ENCODE measurements at places on chromosomes 3 and 15.

DNA sequence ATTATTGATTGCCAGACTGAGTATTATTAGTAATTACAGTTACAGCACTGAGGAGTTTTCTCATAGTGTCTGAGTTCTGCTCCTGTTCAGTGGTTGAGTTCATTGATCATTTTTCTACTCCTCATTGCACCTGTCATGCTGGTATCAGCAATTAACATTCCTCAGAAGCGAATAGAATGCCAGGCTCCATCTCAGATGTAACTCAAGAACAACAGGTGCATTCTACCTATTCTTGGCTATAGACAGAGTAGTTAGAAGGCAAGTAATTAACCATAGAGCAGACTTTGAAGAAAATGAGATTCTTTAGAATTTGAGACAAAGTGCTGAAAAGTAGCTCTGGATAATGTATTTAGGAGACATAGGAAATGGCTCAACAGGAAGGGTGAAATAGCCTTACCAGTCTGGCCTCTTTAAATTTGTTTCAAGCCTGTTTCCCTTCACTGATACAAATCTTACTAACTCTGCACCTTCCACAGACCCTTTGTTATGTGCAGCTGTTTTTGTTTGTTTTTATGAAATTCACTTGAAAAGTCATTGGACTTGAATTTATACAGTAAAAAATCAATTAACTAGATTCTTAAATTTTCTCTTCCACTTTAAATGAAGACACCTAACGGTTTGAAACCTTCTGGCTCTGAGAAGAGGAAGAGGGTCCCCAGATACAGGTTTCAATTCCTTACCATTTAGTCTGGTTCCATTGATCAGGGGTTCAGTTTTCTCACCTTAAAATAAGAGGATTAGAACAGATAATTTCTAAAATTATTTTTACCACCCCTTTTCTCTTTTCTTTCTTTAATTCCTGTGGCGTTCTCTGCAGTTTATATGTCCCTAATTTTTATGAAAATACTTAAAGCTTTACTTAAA, 109.6 kb downstream of the FNDC3B start:
- no peak for DNase-seq

DNA sequence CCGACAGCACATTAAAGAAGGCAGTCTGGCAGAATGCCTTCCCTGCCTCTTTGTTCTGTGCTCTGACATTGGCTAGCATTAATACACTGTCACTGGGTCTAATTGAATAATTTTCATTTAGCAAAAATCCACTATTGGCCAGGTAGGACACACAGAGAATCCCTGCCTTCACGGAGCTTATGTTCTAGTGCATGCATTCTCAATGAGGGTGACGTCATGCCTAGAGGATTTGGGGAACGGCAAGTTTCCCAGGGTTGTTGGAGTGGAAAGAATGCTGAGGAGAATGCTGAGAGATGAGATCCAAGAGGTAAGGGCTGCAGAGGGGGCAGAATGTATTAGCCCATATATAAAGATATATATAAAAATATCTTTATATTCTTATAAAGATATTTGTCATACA, 284.7 kb downstream of the ERC2 start:
- DNase-seq, result no peak

DNA sequence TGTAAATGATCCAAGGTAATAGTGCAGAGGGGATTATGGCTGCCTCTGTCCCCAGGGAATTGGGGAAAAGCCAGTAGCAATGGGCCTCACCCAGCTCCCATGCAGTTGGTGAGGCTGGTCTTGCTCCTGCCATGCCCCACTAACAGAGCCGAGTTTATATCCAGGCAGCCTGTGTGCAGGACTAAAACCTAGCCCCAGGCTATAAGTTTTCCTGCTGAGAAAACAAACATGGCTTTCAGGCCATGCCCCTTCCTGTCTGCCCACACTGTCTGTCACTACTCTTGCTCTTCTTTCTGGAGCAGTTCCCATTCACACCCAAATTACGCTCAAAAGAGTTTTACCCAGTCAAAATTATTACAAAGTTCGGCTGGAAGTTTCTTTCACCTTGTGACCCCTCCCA, 73.5 kb upstream of the SPATA16 start:
- no peak for DNase-seq

GRCh38 chr3:179184826-179185225, 36.7 kb downstream of the PIK3CA start:
- no peak for DNase-seq

GRCh38 chr15:48748535-48748934, 62.3 kb downstream of the CEP152 start:
- no peak for DNase-seq

DNA sequence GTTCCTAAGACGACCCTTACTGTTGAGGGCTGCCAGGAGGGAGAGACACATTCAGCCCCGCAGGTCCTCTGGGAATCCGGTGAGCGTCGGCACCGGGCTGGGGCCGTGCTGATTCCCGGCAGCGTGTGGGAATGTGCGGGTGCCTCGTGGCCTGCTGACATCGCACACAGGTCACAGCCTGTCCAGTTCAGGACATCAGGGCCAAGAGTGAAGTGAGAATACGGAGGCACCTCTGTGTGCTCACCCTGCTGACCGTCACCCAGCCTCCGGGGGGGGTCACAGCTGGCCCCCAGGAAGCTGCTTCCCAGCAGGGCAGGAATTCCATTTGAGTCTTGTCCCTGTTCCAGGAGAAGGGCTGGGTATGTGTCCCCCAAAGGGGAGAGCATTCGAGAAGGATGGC, 53.6 kb downstream of the PGPEP1L start:
- no peak for DNase-seq

- no peak for DNase-seq
Observed at GRCh38 chr3:9331171-9331570, 31.7 kb upstream of the THUMPD3 start.

DNA sequence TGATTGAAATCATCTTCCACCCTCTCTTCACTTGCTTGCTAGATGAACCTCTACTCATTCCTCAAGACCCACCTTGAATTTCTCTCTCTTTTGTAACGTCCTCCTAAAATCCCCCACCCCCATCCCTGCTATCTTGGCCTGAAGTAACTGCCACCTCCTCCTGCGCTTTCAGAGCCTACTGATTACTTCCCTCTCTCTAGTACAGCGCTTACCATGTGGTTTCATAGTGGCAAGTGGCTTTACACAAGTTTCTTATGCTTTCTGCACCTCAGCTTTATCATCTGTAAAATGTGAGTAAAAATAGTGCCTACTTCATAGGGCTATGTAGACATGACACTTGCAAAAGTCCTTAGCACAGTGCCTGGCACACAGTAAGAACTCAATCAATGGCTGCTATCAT, 28.7 kb upstream of the DAZL start:
- DNase-seq, result no peak

DNA sequence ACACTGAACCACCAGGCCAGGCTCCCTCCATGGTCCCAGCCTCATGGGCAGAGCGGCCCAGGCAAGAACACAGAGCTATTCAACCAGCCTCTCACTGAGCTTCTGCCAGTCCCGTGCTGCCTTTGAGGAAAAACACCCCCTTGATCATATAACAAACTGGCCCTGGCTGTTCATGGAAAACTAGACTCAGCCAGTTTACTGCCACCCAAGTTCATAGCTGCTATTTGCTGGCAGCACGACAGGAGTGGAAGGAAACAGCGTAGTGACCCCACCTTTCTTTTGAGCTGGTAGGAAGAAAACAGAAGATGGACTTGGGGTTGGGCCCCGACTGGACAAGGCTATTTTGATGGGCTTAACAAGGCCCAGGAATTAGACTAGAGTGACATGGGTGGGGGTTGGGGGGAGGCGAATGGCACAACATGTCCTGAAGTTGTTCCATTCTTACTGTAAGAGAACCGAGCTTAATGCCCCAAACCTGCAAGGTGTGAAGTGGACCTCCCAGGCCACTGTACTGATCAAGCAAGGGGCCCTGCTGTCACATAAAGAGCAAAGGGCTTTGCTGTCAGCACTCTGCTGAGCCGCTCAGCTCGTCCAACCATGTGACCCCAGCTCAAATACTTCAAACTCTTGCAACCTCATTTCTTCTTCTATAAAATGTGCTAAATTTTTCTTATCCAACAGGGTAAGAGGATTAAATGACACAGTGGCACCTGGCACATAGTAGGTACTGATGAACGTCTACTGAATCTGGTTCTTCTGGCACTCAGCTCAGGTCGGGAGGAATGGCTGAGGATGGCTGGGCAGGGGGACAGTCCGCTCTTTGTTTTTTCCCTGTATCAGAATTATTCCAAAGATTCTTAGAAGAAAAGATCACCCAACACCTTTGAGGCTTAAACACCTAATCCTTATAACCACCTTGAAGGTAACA, 1.6 kb downstream of the FBXL22 start:
- no peak for DNase-seq

DNA sequence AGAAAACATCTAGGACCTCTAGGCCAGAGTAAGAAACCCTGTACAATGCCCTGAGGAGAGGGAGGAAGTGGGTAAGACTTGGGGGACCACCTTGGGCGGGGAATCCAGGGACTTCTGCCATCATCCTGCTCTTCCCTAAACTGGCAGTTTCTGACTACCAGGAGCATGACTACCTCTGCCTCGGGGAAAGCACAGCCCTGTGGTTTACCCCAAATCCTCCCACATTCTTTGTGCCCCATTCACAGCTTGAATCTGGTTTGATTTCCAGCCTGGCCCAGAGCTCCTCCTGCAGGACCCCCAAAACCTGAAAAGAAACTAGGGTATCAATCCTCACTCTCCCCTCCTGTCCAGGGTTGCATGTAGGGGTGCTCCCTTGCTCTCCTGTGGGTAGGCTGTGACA, 4.7 kb downstream of the C3orf18 start:
- DNase-seq, result no peak

- peak; percentile 77 for DNase-seq
Observed at GRCh38 chr3:10996345-10997013, 3.9 kb downstream of the SLC6A1 start.

DNA sequence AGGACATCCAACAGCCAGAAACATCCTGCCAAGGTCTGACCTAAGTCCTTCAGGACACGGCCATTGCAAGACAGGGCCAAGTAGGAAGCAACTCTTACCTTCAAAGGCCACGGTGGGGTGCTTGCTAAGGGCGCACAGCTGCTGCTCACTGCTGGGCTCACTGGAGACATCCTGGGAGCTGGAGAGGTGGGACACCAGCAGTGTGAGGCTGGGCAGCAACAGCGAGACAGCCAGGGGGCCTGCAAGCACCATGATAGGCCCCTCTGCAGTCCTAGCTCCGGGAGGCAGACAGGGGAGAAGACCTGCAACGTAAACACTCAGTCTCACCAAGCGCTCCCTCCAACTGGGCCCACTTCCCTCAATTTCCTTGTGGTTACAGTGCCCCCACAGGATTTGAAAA, 79.2 kb downstream of the SEMA5B start:
- DNase-seq, result no peak

GRCh38 chr3:177158461-177158860, 38.8 kb downstream of the TBL1XR1 start:
- DNase-seq, result no peak

DNA sequence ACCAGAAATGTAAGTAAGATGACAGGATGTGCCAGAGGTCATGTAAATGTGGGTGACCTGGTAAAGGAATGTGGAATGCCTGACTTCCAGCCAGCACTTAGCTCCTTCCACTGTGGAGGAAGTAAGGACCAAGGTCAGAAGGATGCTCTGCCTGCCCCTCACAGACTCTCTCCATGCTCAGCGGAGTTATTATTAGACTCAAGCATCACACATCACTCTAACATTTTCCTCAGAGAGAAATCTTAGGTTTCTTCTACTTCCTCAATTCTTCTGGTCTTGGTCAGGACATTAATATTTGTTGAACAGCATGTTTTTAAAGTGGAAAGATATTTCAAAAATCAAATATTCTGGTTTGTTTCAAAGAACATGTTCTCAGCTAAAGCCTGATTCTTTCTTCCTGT, 231.4 kb upstream of the WNT5A start:
- no peak for DNase-seq

- DNase-seq, result peak; percentile 27
Observed at GRCh38 chr3:138397983-138398382, 36.4 kb upstream of the ESYT3 start.

Data from head of caudate nucleus (tissue), 42 donors.